Stimulated activated CD4-positive, alpha-beta T cell treated with anti-CD3 and anti-CD28 coated beads, Interleukin-4, amount 100 ng/mL, for 4 hours (primary cell): ENCODE measurements at places on chromosomes 12 and 14.

DNA sequence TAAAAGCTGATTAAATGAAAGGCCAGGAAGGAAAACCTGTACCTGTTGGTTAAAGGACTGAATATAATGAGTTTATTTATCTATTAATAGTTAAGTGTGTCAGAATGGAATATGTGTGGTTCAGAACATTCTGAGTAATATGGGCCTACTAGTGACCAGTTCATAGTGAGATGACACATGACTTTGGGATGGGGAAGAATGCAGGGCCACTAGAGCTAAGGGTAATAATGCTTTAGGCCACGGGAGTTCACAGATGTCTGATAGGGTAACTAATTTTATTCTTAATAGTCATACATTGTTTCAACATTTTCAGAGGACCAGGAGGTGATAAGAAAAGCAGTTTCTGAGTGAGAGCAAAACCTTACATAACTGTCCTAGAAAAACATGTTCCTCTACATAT lies 247.8 kb upstream of the OR4E1 start:
- no peak for DNase-seq

GRCh38 chr14:77088219-77088618 lies 9.8 kb upstream of the CIPC start:
- DNase-seq, result no peak

- no peak for DNase-seq
Observed at GRCh38 chr14:35138585-35138984, 16.2 kb downstream of the PRORP start.

DNA sequence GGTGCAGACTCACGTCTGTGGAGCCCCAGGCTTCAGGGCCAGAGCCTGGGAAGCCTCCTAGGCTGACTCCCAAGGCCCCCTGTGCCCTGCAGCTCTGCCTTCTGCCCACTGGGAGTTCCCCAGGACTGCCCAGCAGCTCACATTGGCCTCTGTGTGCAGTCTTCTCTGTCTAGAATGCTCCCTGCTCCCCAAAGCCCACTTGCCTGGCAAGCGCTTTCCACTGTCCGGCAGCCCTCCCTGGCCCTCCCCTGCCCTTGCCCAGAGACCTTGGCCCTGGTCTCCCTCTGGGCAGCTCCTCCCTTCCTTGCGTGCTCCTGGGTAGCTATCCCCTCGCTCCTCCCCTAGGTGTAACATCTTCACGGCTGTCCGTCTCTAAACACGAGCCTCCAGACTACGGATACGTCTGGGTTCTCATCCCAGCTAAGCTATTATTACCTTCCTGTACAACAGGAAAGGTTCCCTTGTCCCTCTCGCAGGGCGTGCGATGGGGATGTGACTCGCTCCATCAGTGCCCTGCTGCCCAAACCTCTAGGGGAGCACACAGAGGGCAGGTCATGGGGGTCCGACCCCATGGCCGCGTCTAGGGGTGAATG lies 325.5 kb upstream of the RTL1 start:
- no peak for DNase-seq

- DNase-seq, result no peak
Observed at GRCh38 chr12:56590237-56590830, 39.8 kb downstream of the BAZ2A start.

DNA sequence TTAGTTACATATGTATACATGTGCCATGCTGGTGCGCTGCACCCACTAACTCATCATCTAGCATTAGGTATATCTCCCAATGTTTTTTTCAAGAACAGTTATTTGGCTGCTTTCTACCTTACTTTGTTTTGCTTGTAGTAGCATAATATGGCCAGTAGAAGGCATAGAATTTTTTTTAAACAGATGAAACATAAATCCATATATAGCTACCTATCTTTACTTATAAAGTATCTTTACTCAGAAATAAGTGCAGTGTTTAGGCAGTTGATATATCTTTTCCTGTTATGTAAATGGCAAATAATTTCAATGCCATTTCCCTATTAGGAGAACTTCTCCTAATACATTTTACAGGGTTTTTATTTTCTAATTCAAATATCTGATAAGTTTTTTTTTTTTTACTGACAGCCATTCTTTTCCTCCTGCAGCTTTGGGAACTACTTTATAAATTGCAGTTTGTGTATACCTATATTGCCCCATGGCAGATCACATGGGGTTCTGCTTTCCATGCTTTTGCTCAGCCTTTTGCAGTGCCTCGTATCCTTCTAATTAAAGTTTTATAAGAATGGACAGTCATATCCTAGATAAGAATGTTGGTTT lies 143.1 kb downstream of the PCNX1 start:
- no peak for DNase-seq

DNA sequence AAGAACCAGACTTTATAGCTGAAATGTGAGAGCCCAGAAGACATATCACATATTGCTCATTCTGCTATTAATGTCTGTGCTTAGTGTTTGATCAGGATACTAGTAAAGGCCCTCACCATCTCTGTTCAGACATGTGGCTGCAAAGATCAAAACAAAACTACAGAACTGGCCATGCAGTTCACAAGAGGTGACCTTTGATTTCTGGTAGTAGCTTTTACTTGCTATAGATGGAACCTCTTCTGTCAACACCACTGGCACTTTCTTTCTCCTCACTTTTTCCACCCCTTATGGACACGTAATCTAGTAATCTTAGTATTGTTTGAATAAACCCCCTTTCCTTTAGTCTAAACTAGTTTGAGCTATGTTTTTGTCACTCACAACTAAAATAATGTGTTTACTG lies 214.8 kb downstream of the EPS8 start:
- no peak for DNase-seq

DNA sequence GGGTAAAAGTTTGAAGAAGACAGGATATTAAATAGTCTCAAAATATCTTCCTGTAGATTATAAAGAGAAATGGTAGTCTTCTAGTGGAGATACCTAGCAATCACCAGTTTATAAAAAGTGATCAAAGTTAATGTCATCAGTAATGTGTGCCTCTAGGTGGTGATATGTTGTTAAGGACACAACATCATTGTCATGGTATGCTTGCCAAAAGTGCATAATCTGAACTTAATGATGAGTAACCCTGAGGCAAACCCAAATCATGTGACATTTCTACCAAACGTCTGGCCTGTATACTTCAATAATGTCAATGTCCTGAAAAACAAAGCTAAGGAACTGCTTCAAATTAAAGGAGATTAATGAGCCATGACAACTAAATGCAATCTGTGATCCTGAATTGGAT lies 214.7 kb downstream of the PHLDA1 start:
- DNase-seq, result no peak

DNA sequence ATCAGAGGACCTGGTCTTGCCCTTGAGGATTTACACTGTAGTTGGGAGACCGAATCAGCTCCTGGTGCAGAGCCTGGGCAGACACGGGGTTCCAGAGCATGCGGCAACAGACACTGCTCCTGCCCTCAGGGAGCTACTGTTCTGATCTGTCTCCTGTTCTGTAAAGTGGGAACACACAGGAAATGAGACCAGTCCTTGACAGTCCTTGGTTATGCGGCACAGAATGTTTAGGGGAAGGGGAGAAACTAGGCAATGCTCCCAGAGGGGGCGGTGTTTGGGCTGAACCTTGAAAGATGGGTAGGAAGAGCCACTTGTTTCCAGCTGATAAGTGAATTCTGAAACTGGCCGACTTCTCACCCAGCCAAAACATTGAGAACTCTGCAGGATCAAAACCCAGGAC lies 132.4 kb downstream of the ZFP36L1 start:
- DNase-seq, result no peak

GRCh38 chr14:88034076-88034475 lies 29.1 kb downstream of the GPR65 start:
- no peak for DNase-seq

- DNase-seq, result no peak
Observed at GRCh38 chr12:130933269-130933995, 20.3 kb upstream of the ADGRD1 start.

GRCh38 chr12:93125126-93125525 lies 196.0 kb upstream of the EEA1 start:
- no peak for DNase-seq

DNA sequence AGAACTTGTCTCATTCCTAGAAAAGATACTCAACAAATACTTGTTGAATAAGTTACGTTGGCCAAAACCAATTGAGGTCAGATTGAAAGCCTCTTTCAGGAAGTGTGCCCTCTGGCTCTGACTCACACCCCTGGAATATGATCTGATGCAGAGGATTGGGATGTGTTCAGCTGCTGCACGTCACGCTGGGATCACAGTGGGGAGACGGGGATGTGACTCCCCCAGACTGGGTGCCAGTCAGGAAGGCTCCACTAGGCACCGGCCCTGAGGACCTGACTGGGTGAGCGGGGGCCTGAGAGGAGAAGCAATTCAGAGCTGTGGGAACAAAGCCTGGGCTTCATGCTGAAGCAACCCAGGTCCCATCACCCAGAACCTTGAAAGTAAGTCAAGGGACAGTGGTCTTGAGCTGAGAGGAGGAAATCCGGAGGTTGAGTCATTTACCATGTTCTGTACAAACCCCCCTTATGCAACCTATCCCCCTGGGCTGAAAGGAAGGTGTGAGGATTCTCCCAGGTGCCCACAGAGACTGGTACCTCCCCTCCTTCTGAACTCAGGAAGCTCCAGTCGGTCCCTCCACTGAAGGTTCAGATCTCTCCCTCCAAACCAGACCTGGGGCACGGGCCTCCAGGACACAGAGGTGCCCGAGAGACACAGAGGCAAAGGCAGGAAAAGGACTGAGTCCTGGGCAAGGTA lies 3.9 kb downstream of the CEBPE start:
- DNase-seq, result no peak

- DNase-seq, result peak; percentile 39
Observed at GRCh38 chr12:21656905-21657325, 727 bp downstream of the LDHB start.

DNA sequence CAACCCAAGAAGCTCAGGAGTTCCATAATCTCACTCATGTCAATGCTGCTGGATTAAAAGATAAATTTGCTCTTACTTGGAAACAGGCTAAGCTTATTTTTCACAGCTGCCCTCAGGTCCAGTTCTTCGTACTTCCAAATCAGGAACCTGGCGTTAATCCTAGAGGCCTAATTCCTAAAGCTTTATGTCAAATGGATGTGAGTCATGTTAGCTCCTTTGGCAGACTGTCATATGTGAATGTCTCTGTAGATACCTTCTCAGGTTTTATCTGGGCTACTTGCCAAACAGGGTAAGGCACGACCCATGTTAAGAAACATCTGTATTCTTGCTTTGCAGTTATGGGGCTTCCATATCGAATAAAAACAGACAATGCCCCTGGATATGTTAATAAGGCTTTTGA lies 504.6 kb downstream of the ALG10 start:
- DNase-seq, result no peak

DNA sequence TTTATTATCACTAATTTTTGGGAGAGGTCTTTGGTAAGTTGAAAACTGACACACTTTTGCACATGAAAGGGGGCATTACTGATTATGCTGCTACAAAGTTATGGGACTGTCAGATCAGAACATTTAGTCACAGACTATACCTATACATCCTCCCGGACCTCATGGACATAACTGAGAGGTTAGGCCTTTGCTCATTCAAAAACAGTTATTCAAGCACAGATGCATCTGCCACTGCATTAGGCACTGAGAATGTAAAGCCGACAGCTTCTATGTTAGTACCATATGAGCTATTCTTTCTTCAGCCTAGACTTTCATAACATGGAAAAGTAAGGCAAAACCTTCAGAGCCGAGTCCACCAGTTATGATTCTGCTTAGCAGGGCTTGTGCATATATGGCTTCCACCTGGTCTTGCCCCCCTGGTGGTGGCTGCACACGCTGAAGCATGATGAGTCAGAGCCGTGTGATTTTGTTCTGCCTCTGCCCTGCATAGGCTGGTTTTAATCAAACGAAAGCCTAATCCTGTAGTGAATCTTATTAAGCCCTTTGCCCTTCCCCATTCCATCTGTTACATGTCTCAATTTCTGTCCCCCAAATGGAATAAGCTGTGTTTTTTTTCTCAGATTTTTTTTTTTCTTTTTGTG lies 21.8 kb upstream of the RNU6-8 start:
- no peak for DNase-seq

DNA sequence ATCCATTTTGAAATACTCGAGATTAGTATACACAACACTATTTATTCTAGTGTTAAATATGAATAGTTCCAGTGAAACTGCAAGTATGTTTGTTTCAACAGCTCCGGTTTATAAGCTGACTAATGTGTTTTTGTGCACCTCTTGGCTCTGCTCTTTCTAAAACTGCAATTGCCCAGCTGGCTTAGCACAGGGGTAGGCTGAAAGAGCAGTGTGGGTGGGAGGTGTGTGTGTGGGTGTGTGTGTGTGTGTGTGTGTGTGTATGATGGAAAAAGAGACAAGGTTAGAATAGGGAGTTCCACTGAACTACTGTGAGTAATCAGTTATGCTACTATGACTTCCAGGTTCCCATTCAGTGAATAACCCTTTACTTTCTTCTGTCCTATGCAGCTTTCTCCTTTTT lies 37.8 kb upstream of the DDHD1 start:
- DNase-seq, result peak; percentile 51

DNA sequence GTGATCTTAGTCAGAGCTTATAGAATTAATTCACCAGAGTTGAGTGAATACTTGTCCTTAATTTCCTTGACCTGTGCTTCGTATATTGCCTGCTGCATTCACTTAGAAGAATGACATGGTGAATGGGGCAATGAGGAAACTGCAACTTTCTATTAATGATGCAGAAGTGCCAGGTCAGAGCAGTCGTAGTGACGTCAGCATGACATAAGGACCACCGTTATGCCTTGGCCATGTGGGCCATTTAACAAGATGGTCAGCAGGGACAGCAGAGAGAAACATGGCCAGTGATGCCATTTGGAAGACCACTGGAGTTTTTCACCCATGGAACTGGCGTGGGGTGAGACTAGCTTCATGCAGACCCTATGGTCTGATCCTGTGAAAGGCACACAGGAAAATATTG lies 1469.4 kb upstream of the TMEM132C start:
- DNase-seq, result no peak

- DNase-seq, result no peak
Observed at GRCh38 chr12:62656591-62657362, 190.2 kb downstream of the MON2 start.

- peak; percentile 92 for DNase-seq
Observed at GRCh38 chr14:70809225-70810219, at the start of gene MAP3K9. TSS of gene MAP3K9 (minus strand) at chr14:70809513. CDS start at chr14:70809171, 342 bp downstream.

DNA sequence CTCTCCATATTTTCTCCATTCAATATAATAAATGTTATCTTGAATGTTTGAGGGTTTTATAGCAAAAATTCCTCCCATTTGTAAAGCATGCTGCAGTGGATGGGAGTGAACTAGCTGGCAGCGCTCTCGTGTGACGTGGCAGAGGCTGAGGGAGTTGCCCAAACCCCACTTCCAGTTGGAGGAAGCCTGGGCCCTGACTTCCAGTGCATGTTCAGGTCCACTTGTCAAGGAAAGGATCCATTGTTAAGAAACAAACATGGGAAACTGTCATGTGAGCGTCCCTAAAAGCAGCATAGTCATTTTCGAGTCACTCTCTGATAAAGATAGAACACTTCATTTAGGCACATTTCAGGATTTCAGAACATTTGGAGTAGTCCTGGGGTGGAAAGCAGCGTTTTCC lies 116.6 kb downstream of the SLC25A47 start:
- no peak for DNase-seq

- DNase-seq, result no peak
Observed at GRCh38 chr12:132765361-132765760, 3.7 kb upstream of the ANKLE2 start.

GRCh38 chr12:132389026-132389425 lies 59.6 kb upstream of the GALNT9 start:
- DNase-seq, result no peak

GRCh38 chr14:91038439-91038838 lies 22.0 kb downstream of the RPS6KA5 start:
- DNase-seq, result no peak

GRCh38 chr14:104476437-104476836 lies 103.1 kb upstream of the C14orf180 start:
- DNase-seq, result no peak

- no peak for DNase-seq
Observed at GRCh38 chr12:121240062-121240420, 30.1 kb downstream of the P2RX4 start.

- no peak for DNase-seq
Observed at GRCh38 chr14:89386212-89386886, 30.7 kb downstream of the FOXN3 start.
